ENCODE measurements at places on chromosomes 5 and 9.

GRCh38 chr9:8628791-8629190, 829.2 kb upstream of the DMAC1 start:
- no peak for DNase-seq

- no peak for DNase-seq
Measured at GRCh38 chr9:35311891-35312639, 150.3 kb downstream of the UNC13B start.

DNA sequence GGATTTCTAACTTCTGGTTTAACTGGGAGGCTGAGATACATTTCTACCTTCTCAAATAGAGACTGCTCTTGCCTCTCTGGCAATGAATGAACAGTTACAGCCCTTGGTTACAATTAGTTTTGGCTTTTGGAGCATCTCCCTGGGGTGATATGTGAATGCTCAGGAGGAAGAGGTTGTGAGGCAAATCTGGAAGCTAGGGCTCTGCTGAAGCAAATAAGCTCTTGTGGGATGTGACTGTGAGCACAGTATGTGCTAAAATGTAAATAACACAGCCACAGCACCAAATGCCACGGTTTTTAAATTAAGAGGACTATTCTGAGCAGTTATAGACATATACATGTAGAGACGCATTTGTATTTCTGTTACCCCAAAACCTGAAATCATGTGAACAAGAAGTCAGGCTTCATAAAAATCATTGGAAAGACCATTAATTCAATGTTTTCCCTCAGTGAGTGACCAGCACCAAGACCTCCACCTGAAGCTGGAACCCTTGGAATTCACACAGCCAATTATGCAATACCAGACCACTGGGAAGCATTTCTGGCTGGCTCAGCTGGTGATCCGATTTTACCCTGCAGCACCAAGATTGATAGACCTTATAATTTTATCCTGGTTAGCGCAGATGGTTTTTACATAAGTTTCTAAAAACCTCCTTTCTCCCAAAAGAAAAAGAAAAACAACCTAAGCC, 3.0 kb upstream of the SLC44A1 start:
- DNase-seq, result no peak

GRCh38 chr5:104223885-104224773, 661.5 kb upstream of the NUDT12 start:
- DNase-seq, result no peak

DNA sequence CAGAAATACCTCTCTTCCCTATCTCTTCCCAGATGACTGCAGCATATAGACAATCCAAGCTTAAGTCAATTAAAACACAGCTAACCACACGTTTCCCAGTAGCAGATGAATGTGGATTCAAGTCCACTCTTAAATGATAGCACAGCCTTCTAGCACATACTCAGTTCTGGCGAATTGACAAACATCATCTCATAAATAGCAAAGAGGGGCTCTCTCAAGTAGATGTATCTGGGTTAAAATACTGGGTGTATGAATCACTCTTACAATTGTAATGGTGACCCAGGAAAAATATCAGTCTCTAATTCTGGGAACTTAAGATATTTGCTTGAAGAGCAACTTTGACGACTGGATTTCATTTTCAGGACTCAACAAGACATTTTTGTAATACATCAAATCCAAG, 67.0 kb upstream of the HAPLN1 start:
- DNase-seq, result no peak

GRCh38 chr5:76942581-76942980, 10.3 kb upstream of the CRHBP start:
- DNase-seq, result peak; percentile 70

GRCh38 chr5:161548487-161549094, 2.1 kb upstream of the GABRB2 start:
- DNase-seq, result no peak

Data from HT1080 (cell line).